ENCODE measurements at places on chromosomes 4 and X.

DNA sequence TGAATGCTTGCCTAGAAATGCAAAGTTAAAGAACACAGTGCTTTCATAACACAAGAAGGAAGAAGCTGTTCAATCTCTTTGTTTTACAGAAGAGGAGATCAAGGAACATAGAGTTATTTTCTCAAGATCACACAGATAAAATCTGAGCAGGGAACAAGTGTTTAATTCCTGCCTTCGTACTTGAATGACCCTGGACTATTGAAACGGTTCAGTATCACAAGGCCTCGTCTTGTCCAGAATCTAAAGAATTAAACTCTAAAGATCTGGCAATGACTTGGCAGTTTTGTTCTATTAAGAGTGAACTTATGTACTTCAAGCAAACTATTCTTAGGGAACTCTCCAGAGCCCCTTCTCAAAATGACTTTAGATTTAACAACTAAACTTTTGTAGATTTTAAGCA lies 97.7 kb downstream of the ANXA5 start:
- DNase-seq = no peak

DNA sequence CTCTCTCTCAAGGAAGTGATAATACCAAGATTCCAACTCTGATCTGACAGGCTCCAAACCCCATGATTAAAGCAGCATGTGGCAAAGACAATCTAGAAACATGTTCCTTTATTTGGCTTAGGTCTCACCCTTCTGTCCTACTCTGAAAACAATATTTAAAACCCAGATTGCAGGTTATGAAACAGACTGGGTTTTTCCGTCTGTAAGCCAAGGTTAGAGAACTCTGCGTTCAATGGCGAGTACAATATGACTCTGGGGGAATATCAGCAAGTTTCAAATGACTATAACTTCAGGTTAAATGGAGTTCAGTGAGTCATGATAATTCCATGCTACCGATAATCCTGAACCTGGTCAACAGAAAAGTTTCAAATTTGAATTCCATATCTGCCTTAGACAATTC lies 50.8 kb downstream of the ANAPC10 start:
- DNase-seq = no peak

GRCh38 chr4:168540503-168541265 lies 43.8 kb downstream of the PALLD start:
- no peak for DNase-seq

DNA sequence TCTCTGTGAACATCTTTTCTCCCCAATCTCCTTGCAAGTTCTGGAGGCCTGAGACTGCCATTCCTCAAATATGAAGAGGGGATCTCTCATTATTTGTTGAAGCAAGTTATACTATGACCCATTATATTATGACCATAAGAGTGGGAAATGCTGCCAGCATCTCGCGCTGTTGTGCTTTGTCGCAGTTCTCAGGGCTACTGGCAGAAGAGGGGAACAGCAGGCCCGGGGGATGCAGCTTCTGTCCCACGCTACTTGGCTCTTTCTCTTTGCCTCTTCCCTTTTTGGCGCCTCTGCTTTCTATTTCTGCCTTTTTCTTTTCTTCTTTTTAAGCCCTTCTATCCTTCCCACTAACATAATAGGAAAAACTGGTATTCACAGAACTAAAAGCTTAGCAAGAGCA lies 64.2 kb downstream of the GEMIN8 start:
- DNase-seq = no peak

- DNase-seq = no peak
These were observed 10.6 kb downstream of the AREG start for GRCh38 chr4:74455361-74456055.

DNA sequence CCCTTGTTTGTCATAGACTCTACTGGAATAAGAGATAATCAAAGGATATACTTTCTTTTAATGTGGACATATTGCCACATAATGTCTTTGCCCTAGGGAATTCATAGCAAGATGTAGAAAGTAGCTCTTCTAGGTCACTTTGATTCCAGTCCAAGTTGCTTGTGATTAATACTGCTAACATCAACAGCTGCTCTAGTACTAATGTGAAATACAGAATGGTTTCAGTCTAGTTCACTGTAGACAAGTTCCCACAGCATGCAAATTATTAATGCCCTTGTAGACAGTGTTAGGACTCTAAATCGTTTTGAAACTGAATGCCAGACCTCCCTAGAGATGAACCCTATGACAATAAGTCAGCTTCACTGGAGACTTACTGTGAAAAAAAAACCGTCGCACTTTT lies 494.6 kb upstream of the ATOH1 start:
- DNase-seq = no peak

- no peak for DNase-seq
These were observed 119.8 kb upstream of the TSPAN5 start for GRCh38 chr4:98778206-98778605.

GRCh38 chr4:98659741-98660462 lies 1.5 kb upstream of the TSPAN5 start:
- no peak for DNase-seq

GRCh38 chr4:38610521-38610920 lies 53.5 kb upstream of the KLF3 start:
- no peak for DNase-seq

DNA sequence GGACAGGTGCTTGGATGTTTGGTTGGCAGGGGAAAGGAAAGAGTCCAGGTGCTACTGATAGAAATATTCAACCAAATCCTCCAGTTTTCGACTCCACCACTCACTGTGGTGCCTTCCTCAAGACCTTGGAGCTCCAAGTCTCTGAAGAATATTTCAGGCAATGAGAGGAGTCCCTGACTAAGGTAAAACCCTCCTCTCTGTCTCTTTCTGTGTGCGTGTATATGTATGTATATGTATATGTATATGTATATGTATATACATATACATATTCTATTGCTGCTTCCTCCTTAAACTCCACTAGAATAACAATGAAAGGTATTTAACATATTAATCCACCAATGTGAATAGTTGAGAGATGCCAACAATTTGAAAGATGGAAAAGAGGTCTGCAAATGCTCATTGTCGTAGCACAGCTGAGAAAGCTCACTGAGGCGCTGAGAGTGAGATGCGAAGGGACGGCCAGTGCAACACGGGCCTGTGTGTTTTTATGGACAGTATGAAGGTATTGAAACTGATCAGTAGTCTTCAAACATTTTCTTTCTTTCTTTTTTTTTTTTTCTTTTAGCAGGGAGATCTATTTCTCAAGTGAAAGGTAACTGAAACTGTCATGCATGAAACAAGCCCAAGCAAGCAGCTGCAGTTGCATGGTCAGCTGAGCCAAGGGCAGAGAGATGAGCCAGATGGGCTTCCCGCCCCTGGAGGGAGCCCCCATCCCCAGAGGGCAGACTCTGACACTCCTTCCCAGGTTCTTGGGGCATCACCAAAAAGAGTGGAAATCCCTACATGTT lies 41.1 kb upstream of the HS3ST1 start:
- DNase-seq = no peak

All from foreskin melanocyte (primary cell).